Suppressor macrophage treated with lipopolysaccharide for 1 hour (primary cell): ENCODE measurements at places on chromosomes 13 and 19.

GRCh38 chr13:65036999-65037398 lies 2193.1 kb downstream of the PCDH9 start:
- no peak for DNase-seq

GRCh38 chr19:52237771-52238400 lies 31.5 kb upstream of the ZNF766 start:
- DNase-seq, result peak; percentile 73

GRCh38 chr13:44927968-44928367 lies 61.3 kb downstream of the NUFIP1 start:
- no peak for DNase-seq

- no peak for DNase-seq
Measured at GRCh38 chr19:7899751-7900378, 3.8 kb upstream of the MAP2K7 start.

DNA sequence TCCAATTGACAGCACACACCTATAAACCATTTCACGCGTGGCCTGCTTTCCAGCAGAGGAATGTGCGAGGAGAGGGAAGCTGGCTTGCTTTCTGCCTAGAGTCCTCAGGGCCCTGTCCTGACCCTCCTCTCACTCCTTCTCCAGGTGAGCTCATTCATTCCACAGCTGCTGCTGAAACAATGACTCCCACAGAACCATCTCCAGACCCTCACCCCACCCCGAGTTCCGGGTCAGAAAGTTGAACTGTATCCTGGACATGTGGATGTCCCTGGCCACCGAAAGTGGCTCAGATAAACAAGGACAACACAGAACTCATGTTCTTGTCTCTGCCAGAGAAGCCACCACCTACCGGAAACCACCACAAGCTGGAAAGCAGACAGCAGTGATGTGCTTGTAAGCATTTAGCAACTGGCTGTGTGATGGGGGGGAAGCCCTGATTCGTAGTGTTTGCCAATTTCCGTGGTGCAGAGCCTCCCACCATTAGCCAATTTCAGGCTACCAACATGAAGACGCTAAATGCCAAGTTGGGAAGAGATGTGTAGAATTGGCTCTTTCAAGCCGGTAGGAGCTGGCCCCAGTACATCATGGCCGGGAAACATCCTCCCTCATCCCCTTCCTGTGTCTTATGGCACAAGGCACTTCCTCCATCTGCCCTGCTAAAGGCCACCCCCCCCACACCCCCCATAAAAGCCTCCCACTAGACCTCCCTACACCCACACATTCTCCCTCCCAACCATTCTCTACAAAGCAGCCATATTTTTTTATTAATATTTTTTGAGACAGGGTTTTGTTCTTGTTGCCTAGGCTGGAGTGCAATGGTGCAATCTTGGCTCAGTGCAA lies 5.0 kb downstream of the SYCE2 start:
- peak; percentile 48 for DNase-seq

GRCh38 chr13:65353951-65354350 lies 1876.2 kb downstream of the PCDH9 start:
- no peak for DNase-seq

- no peak for DNase-seq
Measured at GRCh38 chr19:29988351-29988750, 46.3 kb downstream of the URI1 start.

DNA sequence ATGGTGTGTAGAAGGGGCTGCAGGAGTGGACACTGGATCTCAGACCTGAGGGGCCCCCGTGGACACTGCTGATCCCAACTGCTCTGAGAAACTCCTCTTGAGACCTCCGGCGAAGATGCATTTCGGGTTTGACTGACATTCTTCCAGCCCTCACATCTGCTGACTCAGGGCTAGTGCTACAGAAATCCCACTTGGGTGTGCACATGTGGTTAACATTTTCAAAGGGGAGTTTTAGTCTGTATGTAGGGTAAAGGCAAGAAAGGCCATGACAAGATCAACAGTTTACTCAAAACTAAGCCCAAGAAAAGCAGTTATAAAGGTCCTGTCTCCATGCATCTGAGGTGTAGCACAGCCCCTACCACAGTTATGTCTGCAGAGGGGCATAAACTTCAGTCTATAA lies 31.2 kb downstream of the DLEU7 start:
- no peak for DNase-seq

- no peak for DNase-seq
Measured at GRCh38 chr19:43605875-43606568, 5.9 kb upstream of the SRRM5 start.

DNA sequence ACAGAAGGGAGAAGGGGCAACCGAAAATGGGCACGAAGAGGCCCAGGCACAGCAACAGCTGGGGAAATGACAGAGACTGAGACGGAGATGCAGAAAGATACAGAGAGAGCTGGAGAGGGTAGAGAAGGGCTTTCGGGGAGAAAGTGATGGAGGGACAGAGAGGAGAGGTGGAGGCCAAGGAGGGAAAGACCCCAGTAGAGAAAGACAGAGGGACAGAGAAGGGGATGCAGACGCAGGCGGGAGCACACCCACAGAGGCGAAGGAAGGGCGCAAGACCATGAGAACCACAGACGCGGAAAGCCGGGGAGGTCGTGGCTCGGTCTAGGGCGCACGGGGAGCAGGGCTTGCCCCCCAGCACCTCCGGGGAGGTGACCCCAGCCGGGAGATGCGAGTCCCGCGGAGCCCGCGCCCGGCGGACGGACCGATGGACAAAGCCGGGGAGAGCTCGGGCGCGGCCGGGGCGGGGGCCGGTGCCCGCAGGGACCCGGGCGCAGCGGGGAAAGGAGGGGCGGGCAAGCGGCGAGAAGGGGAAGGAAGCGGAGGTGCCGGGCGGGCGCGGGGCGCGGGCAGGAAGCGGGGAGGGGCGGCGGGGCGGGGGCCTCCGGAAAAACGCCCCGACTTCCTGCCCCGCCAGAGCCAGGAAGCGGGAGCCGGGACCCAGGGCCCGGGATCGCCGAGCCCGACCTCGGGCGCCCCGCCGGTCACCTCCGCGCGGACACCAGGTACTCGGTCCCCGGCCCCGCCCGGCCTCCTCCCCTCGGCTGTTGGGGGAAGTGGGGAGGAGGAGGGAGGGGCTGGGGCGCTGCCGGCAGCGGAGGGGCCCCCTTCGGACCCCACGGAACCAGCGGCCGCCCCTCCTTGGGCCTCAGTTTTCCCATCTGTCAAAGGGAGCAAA lies at the start of gene ARHGEF1:
Gene ARHGEF1, plus strand, starts transcription at position 617 of the 895 bp plus-strand sequence. CDS start 4,899 bp downstream, outside the sequence.
- DNase-seq, result peak; percentile 26

DNA sequence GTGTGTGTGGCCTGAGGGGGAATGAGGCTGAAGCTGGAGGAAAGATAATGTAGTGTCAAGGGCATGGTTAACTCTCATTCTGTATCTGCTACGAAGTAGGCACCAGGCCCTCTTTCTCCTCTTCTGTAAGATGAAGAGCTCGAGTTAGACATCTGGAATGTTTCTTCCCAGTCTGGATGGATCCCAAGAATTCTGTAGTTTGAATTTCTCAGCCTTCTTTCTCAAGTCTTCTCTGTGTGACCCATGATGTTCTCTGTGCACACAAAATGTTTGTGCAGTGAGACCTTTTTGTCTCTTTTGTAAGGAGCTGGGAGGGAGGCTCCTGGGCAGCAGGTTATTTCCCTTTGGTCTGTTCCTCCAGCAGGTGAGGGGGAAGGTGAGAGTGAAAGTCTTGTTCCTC lies 13.7 kb downstream of the FGF9 start:
- DNase-seq, result no peak

- peak; percentile 74 for DNase-seq
Measured at GRCh38 chr13:23020246-23020843, 160.4 kb upstream of the SGCG start.

GRCh38 chr13:28299916-28300315 lies 161.6 kb downstream of the PAN3 start:
- no peak for DNase-seq
